Forelimb muscle (tissue), 1 donor: ENCODE measurements at places on chromosomes 3 and 15.

DNA sequence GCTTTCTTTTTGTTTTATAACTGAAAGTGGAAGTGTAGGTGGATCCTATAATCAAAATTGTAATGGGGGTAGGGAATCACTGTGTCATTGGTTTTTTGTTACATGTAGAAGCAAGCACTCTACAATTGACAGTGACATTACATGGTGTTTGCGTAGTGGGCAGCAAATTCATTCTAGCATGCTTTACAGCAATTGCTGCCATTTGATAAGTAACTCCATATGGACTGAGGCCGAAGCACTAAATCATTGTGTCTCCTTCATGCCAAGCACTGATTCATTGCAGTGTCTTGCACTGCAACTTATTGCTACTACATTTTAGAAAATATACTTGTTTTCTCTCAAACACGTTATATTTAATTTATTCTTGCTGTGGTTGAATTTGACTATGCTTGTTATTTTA, 933.9 kb downstream of the NSUN3 start:
- no peak for DNase-seq

- no peak for DNase-seq
These were observed 7.3 kb downstream of the SSR3 start for GRCh38 chr3:156547637-156548036.

DNA sequence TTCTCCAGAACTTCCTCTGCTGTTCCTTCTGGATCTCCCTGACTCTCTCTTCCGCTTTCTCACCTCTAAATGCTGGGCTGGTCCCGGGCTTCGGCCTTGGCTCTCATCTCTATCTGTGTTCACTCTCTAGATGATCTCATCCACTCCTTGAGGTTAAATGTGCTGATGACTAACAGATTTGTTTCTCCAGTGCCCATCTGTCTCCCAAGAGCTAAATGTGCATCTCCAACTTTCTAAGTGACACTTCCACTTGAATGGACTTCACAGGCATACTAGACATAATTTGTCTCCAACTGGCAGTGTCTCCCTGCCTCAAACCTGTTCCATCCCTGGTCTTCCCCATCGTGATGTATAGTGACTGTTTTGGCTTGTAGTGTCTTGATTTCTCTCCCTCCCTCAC, 95.3 kb downstream of the ITPR1 start:
- DNase-seq: no peak

DNA sequence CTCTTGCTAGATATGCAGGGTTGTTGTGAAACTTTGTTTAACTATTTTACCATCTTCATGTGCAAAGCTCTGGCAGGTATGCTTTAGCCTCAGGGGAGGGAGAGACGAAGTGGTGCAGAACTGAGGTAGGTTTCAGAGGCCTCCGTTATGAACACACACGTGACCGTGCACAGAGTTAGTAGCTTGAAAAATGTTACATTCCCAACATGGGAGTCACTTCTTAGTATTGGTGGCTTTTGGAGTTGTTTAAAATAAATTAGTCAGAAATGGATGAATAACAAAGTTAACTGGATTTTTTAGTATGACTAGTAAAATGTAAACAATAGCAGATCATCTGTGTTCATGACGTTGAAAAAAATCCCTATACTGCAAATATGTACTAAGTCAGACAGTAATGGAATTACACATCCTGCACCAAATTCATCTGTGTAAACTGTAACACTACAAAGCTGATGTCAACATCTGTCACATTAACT, 279.6 kb downstream of the KLF13 start:
- no peak for DNase-seq

- DNase-seq: no peak
These were observed 11.9 kb upstream of the ARHGEF3 start for GRCh38 chr3:56813653-56813960.

GRCh38 chr3:163766112-163766511, 1312.2 kb downstream of the SI start:
- DNase-seq: no peak

GRCh38 chr3:69872783-69873378, 126.7 kb upstream of the SAMMSON start:
- no peak for DNase-seq

DNA sequence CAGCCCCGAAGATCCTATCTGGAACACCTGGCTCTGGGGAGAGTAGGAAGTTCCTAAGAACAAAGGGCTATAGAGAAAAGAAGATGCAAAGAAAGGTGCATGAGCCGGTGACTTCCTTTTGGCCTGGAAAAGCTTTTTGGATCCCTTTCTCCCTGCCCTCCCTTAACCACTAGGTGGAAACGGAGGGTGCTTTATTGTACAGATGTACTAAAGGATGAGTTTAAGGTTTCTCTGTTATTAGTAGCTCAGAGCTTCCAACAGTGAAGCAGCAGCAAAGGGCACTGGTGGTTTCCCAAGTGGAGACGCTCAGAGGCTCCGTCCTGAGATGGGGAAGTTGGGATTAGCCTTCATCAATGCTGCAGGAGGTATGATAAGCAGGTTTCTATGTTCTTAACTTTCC, 5.9 kb upstream of the ADGRG7 start:
- no peak for DNase-seq

GRCh38 chr3:99269606-99270351, 368.3 kb upstream of the DCBLD2 start:
- DNase-seq: no peak

DNA sequence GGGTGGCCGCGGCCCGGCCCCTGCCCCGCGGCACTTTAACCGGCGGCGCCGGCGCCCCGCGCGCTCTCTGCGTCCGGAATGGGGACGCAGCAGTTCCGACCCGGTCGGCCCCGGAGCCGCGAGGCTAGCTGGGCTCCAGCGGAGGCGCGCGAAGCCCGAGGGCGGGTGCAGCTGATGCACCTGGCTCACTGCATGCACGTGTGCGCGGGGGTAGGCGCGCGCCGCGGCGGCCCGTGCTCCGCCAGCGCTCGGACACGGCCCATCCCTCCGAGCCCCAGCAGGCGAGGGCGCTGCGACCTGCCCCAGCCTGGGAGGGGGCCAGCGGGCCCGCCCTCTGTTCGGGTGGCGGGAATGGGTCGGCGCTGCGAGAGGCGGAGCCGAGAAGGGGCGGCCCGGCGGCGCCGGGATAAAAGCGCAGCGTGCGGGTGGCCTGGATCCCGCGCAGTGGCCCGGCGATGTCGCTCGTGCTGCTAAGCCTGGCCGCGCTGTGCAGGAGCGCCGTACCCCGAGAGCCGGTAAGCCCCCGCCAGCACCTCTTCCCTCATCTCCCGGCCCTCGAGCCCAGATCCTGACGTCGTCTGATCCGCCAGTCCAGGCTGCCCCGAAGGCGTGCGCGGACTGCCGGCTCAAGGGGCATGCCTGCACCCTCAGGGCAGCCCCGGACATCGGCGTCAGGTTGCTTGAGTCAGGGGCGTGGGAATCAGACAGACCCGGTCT, at the start of the genes CHDH and IL17RB:
CHDH (minus strand) TSS at position 286 of the 717 bp plus-strand sequence. CDS start 22,411 bp downstream, outside the sequence.
IL17RB (plus strand) TSS at position 435 of the 717 bp plus-strand sequence; CDS start at position 456, 21 bp downstream.
- no peak for DNase-seq

GRCh38 chr3:129735638-129736037, 129.2 kb upstream of the PLXND1 start:
- DNase-seq: no peak

GRCh38 chr3:176415661-176416295, 781.5 kb downstream of the TBL1XR1 start:
- DNase-seq: no peak

DNA sequence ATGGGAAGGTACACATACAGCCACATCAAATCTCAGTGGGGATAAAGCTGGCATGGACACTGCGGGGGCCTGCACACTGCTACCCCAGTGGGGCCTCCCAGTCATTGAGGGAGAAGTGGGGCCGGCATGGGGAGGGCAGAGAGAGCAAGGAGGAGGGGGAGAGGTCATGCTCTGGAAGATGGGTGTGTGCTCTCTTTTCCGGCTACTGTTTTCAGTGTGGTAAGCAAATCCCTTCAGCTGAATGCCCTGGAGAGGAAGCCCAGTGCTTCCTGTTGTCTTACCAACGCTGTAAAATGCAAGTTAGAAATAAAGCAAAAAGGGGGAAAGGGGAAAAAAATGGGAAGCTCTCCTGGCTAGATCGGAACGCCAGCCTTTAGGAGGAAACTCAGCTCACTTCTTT, 30.8 kb downstream of the NRROS start:
- no peak for DNase-seq

DNA sequence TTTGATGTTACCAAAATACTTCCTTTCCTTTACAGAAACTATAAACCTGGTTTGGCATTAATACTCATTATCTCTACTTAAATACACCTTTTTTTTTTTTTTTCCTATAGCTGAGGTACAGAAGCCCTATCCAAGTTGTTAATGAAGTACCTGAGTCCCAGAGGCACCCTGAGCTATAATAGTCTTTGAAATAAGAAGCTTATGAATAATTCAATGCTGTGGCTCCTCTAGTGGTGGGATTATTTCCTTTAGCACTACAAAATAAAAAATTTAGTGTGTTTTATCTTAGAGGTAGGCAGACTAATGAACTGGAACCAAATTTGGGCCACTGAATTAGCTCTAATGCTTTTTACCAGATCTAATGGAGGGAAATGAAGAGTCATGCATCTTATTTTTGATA, 611.9 kb downstream of the EDEM1 start:
- DNase-seq: no peak

- no peak for DNase-seq
These were observed 2.5 kb downstream of the MYH15 start for GRCh38 chr3:108507902-108508301.

DNA sequence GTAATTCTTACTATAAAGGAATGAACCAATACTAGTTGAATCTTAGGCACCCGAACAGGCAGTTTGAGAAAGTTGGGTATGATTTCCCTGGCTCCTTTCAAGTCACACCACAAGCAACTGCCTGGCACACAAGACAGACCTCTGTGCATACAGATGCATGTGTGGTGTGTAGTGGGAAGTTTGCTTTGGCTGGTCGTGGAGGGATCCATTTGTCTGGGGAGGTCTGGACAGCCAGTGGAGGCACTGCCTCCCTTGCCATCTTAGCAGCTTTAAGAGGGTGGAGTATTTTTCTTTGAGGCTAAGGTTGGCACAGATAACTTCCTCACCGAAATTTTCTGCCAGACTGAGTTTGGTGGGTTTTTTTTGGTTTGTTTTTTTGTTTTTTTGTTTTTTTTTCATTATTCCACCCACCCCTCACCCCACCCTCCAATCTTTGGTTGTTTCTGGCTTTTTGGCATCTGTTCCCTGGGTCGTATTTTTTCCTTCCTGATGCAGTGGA, 97.1 kb downstream of the TMEM212 start:
- DNase-seq: no peak

- no peak for DNase-seq
These were observed 17.1 kb upstream of the VILL start for GRCh38 chr3:37973246-37974054.

- no peak for DNase-seq
These were observed 199.3 kb upstream of the LINGO1 start for GRCh38 chr15:77831986-77832385.

GRCh38 chr3:112651516-112651915, 10.6 kb upstream of the CCDC80 start:
- DNase-seq: no peak

DNA sequence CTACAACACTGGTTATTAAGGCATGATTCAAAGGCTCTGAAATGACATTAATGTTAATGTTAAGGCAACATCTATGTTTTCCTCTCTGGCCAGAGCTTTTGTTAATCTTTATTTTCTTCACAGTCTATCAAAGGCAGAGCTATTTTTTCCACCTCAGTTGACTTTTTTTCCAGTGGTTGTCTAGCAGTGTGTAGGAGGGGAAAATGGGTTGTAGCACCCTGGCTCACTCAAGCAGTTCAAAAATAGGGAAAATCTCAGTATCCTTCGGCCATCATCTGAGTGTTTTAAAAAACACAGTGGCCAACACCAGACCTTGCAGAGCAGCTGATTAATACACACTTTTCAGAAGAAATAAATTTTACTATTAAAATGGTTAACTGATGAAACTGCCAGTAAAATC, 21.4 kb downstream of the CBLB start:
- no peak for DNase-seq

GRCh38 chr3:72549761-72550581, 298.3 kb downstream of the SHQ1 start:
- no peak for DNase-seq

DNA sequence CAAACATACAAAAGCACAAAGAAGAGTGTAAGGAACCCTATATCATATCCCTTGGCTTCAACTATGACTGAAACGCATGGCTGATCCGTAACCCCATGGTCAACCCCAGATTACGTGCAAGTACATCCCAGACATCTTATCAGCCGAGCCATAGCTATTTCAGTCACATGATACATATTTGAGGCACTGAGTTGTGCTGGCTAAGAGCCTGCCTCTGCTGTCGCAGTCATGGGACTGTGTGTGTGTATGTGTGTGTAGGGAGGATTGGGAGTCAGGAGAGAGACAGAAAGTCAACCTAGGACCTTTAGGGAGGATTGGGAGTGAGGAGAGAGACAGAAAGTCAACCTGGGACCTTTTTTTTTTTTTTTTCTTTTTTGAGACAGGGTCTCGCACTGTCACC, 8.4 kb downstream of the ST6GAL1 start:
- DNase-seq: no peak

- DNase-seq: no peak
These were observed 389.5 kb upstream of the RASGRP1 start for GRCh38 chr15:38954090-38954489.

DNA sequence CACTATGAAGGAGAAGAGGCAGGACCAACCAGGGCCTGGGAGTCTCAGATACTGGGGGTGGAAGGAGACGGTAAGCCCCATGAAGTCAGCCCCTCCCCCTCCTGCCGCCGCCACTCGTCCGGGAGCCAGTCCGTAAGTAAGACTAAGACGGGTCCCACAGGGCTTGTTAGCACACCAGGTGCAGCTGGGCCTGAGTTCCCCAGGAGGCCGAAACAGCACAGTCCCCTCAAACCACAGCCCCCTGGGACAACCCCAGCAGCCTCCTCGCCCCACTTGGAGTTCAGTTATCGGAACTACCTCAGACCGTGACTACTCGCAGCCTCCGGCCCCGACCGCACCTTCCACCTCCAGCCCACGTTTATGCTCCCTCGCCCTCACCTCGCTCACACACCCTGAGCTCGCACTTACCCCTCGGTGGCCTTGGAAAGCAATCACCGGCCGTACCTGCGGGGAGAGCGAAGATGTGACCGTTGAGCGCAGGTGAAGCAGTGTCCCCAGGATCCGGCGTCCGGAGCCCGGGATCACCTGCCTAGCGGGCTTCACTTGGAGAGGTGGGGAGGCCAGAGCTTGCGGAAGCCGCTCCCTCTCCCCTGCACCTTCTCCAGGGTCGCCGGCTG, 557 bp downstream of the ELL3 start:
- DNase-seq: no peak

DNA sequence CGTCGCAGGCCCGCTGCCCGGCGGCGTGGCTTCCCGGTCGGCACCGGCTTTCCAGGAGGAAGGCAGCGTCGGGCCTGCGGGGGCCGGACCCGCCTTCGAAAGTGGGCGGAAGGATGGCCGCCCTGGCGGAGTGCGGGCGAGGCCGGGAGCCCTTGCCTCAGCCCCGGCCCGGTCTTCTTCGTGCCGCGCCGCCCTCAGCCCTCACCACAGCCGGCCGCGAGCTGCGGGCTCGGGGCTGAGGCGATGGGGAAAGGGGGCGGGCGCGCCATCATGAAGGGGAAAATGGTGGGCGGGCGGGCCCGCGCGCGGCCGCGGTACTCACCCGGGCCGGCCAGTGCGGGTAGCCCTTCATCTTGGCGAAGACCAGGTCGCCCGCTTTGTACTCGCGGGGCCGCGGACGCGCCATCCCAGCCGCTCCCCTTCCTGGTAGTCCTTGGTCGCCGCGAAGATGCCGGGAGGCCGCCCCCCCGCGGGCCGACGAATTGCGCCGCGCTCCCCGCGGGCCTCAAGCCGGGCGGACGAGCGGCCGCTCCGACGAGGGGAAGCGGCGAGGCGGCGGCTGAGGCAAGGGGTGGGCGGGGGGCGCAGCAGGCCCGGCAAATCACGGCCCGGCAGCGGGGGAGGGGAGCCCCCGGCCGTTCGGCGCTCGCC, 489 bp downstream of the HDGFL3 start:
- DNase-seq: no peak

GRCh38 chr3:4495294-4496086, 2.3 kb downstream of the ITPR1 start:
- DNase-seq: no peak
